ENCODE measurements at places on chromosomes 3 and 15. TPM values are rescaled to one million over a fixed set of nuclear protein-coding genes. Genes with fewer than 3 reads are reported as not detected.

GRCh38 chr3:32616267-32616962, 45.8 kb upstream of the DYNC1LI1 start:
- no peak for DNase-seq

- peak; percentile 24 for DNase-seq
Measured at GRCh38 chr3:48561045-48561736, 2.4 kb downstream of the UCN2 start.

GRCh38 chr3:4432259-4432658, 34.8 kb downstream of the SUMF1 start:
- DNase-seq, result no peak

DNA sequence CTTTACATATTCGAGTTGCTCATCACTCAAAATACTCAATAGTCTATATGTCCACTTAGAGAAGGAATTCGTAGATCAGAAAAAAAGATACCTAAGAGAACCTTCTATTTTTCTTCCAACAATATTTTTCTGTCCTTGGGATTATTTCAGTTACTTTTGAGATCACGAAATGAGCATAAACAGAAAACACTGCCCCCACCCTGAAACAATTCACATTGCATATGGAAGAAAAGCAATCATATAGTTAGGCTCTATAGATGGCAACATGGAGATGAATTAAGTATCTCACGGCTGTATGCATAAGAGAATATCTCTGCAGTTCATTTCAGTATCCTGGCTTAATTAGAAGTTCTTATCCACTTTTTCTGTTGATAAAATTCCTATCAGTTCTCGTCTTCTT, 391.1 kb downstream of the FGF12 start:
- DNase-seq, result no peak

DNA sequence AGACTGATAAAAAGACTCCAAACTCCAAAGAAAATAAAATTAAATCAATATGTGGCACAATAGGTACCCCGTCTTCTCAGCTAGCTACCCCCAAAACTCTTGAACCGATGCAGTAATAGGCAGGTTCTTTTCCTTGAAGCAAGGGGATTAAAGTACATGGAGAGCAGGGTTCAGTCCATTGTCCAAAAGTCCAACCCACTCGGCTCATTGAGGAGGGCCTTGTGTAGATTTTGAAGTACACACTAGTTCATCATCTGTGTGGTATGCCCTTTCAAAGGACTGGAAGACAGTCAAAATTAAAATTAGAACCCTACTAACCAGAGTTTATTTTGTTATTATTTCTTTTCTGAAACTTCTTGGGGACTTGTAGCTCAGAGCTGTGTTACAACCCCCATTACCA, 23.3 kb downstream of the TF start:
- DNase-seq, result no peak

GRCh38 chr3:108719178-108719806, 37.9 kb downstream of the RETNLB start:
- no peak for DNase-seq

GRCh38 chr15:83956887-83957286, 278.7 kb upstream of the GOLGA6L4 start:
- no peak for DNase-seq

DNA sequence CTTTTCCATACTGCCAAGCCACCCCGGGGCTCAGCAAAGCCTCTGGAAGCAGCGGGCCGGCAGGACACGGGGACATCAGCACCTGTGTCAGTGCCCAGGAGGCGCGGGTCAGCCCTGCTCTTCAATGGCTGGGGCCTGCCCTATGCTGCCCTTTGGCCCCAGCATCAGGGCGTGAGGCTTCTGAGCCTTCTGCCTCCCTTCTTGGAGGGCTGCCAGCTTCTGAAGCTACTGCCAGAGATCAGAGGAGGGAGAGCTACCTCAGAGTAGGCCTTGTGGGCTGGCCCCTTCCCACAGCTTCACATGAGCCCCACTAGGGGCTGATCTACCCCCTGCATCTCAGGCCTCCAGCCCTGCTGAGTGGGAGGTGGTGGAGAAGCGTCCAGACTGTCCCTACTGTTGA, 13.0 kb upstream of the TMEM115 start:
- DNase-seq, result no peak

GRCh38 chr15:89167267-89168176, 53.9 kb downstream of the RLBP1 start:
- peak; percentile 59 for DNase-seq

- no peak for DNase-seq
Measured at GRCh38 chr3:15492847-15493360, 28.6 kb downstream of the COLQ start.

GRCh38 chr3:3145831-3146230, 19.1 kb downstream of the TRNT1 start:
- DNase-seq, result no peak

GRCh38 chr15:96326328-96327154, 4.0 kb upstream of the NR2F2 start:
- DNase-seq, result no peak

GRCh38 chr3:82055792-82056191, 294.3 kb upstream of the GBE1 start:
- no peak for DNase-seq

DNA sequence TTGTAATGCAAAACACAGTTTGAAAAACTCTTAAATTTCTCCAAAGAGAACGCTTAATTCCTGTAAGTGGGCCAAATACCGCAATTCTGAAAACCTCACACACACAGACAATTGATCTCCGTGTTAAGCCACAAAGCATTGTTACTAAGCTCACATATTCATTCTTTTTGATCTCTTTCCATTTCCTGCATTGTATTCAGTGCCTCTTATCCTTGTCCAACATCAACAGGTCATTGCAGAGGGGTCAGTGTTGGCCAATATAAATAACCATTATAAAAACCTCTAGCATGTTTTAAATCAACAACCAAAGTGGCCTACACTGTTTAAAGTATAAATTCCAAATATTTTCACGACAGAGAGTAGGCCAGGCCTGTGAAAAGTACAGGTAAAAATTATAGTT, 171.1 kb downstream of the PDZRN3 start:
- DNase-seq, result no peak

DNA sequence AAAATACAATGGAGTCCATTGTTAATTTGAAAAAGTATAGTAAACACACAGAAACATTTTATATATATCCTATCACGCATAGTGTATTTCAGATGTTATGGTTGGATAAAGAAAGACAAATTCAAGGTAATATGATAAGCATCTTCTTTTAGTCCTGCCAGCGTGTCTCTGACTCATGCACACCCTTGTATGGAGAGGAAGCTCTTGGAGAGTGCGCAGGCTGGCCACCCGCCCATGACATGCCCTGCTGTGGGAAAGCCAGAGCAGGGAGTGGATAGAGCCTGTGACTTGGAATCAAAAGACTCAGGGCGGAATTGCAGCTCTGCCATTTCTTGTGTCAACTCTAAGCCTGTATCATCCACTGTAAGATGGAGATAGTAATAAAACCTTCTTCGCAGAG, 23.0 kb upstream of the COPG1 start:
- no peak for DNase-seq

- DNase-seq, result no peak
Measured at GRCh38 chr15:73464602-73465001, 21.6 kb downstream of the REC114 start.

DNA sequence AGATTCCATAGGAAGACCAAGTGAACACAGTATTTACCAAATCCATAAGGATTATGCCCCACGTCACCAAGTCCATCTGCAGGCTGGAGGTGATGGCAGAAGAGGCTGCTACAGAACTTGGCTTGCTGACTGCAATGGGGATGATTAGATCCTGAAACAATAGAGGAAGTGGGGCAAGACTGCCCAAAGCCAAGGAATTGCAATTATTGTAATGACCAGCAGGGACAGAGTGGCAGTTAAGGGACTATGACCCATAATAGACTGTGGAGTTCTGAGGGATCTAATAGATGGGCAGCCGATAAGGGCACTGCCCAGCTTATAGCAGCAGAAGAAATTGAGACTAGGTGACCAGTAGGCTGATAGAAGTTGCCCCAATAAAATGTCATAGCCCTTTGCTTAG, 108.4 kb downstream of the MINAR1 start:
- no peak for DNase-seq

DNA sequence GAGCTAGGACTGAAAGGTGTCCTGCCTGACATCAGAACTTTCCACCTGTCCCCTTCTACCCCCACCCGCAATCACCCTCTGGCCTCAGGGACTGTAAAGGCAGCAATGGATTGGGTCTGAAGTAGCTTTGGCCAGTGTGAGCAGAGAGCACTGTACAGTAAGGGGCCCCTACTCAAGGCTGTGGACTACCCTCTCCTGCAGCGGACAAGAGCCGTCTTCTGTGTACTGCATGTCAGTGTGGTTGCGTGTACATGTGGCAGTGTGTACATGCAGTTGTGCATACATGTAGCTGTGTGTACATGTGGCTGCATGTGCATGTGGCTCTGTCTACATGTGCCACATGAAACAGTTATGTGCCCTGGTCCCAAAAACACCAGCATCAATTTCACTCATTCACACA, 205.9 kb upstream of the LINGO1 start:
- DNase-seq, result no peak

- no peak for DNase-seq
Measured at GRCh38 chr3:183800243-183800863, 25.0 kb downstream of the MAP6D1 start.

DNA sequence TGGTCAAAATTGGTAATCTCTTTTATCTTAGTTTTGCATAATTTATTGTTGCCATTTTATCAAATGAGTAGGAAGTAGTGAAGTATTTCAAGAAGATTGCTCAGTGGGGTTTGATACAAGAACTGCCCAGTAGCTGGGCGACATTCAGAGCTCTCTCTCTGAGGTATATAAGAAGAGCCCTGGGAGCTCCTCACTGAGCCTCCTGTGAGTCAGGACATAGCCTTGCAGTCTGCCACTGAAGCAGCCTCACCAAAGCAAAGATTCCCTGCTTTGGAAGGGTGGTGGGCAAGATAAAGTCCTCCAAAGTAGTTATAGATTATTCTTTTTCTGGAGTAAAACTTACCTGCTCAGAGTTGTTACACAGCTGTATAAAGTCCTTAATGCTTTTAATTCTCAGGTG, 26.1 kb downstream of the SKIL start:
- no peak for DNase-seq

DNA sequence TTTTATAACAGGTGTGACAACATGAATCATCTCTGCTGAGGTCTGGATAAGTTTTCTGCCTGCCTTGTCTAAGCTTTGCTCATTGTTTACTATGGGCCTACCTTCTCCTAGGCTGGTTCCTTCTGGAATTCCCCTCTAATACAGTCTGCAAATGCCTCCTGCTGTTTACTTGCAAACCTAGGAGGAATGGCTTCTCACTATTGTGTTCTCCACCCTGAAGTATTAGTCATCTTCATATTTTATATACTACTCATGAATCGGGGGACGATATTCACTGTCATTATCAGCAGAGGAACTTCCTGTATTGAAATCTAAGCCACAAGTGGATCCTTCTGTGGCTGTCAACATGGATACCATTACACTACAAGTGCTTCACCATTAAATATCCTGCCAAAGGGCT, 154.8 kb downstream of the PLCL2 start:
- no peak for DNase-seq

Gene TLR9
- 2.3 TPM for total RNA-seq

Gene CSTA
- 0.35 TPM for total RNA-seq

Gene CHDH
- 0.89 TPM for total RNA-seq

Gene SLC22A13
- 1.0 TPM for total RNA-seq

Gene STAC
- not detected for total RNA-seq

Gene AGBL1
- total RNA-seq, result not detected

Gene GRIP2
- not detected for total RNA-seq

Gene PARP14
- 80.1 TPM for total RNA-seq

Gene TMOD2
- total RNA-seq, result 7.3 TPM

Gene STRIT1
- not detected for total RNA-seq

Gene ACKR2
- 1.1 TPM for total RNA-seq

Gene CASR
- total RNA-seq, result 0.17 TPM

Gene AGTR1
- total RNA-seq, result not detected

Gene CHRNA7
- 0.46 TPM for total RNA-seq

Gene KLHL40
- not detected for total RNA-seq

Gene NR2F2
- not detected for total RNA-seq

All from activated T-cell treated with anti-CD3 and anti-CD28 coated beads, Interleukin-2, amount 50 U/mL, for 72 hours (primary cell).